ENCODE measurements at places on chromosomes 3 and 15.

GRCh38 chr15:75672646-75673425, 25.1 kb downstream of the SNX33 start:
- DNase-seq: no peak

- DNase-seq: no peak
Observed at GRCh38 chr15:51298620-51299019, 39.8 kb downstream of the CYP19A1 start.

DNA sequence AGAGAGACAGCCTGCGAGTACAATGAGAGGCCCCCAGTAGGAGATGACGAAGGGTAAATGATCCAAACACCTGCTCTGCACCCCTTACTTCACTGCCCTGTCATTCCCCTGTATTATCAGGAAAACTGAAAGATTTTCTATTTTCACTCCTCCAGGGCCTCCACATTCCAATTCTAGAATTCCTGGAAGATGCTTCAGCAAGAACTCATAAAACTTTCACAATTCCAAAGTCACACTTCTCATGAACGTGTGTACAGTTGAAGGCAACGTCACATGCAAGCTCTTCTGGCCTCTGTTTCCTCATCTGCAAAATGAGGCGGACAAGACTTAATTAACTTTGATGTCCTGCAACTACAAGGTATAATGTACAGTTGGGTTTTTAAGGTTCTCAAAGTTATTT, 62.8 kb upstream of the SPATA12 start:
- no peak for DNase-seq

DNA sequence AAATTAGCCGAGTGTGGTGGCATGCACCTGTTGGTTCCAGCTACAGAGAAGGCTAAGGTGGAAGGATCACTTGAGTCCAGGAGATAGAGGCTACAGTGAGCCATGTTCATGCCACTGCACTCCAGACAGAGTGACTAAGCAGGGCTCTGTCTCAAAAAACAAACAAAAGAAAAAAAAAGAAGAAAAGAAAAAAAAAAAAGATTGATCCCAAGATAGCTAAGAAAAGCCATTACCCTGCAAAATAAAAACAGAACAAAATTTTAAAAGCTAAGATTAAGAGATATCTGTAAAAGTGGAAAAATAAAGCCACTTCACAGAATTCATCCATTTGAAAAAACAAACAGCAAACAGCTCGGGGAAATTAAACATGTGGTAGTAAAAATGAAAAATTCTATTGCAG, 23.8 kb downstream of the LRRC2 start:
- no peak for DNase-seq

DNA sequence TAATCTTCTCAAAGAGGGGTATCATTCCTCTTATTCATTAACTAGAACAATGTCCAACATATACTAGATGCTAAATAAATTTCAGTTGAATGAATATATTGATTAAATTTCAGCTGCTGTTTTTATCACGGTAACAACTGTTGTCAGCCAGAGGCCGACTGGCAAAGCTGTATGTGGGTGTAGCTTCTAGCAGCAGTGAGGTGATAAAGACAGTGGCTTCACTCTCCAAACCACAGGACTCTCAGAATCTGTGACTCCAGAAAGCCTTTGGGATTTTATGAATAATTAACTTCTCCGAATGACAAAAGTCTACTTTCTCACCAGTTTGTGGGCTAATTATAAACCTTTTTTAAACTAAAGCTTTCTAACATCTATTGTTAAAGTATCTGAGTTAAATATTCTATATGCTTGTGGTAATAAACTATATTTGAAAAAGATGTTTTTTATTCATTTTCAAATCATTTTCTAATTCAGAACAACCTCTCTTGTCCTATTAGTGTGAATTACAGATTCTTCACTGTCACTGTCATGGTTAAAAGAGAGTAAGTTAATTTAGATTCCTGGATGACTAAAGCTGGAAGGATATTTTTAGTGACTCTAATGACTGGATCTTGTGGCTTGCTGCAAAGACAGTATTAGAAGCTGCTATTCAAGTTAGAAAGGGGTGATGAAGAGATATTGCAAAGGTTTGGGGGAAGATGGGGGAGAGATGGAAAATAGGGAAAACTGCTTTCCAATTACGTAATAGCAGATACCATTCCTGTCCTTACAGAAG, 796.4 kb upstream of the ARPP21 start:
- DNase-seq: no peak

DNA sequence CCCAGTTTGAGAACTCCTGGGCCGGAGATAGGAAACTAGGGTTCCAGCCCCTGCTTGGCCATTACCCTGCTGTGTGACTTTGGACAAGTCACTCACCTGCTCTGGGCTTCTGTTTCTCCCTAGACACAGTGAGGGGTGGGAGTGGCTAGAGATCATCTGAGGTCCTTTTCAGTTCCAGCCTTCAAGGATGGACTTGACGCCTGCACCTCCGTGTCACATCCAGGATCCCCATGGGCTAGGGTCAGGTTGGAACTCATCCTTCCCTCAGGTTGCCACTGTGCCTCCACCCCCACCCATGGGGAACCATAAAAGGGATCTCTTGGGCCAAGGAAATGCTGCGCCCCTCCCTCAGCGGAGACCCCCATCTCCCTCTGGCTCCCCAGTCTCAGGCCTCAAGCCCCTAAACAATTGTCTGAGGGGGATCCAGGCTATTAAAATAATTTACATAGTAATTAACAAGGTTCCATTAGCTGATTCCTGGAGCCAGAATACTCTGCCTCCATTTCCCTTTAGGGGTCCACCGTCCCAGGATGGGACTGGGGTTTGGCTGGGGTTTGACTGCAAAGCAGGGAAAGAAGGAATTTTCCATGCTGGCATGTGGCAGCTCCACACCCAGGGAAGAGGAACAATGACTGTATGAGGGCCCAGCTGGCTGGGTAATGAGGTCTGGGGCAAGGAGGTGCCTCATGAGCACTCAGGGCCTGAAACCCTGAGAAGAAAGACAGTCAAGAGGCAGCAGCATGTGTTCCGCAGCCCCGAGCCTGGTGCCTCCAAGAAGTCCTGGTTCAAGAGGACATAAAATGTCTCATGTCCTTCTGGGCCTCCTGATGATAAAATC, 177.7 kb downstream of the SMAD6 start:
- no peak for DNase-seq
